ENCODE measurements at places on chromosomes 11 and 22.

DNA sequence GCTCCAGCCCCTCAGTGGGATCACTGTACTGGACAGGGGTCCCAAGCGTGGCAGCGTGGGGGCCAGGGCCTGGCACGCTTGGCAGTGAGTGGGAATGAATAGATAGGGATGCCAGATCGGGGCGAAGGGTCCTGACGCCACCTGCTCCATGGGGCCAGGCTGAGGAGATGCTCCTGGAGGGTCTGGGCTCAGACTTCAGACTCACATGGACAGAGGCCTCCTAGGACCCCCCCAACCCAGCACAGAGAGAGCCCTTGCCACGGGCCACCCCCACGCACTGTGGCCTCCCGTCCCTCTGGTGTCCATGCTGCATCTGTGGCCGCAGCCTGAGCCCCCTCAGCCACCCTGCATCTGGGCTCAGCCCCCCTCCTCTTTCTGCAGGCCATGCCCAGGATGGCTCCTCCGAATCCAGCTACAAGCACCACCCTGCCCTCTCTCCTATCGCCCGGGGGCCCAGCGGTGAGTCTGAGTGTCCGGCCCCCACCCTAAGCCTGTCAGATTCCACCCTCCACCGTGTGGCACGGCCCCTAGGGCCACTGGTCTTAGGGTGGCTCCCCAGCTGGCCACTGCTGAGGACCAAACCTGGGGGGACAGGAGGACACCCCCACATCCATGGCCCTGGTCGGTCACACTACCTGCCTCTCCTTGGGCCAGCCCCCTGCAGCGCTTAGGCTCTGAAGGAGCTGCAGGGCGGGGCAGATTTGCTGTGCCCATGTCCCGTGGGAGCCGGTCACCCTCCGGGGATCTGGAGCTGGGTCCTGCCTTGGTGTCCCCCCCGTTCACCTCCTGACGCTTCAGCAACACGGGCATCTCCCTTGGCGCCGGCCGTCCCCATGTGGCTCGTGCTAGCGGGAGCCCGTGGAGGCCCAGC is 2.7 kb downstream of the MUC5AC start:
- no peak for DNase-seq

GRCh38 chr11:61954106-61954850 is 4.1 kb downstream of the BEST1 start:
- no peak for DNase-seq

DNA sequence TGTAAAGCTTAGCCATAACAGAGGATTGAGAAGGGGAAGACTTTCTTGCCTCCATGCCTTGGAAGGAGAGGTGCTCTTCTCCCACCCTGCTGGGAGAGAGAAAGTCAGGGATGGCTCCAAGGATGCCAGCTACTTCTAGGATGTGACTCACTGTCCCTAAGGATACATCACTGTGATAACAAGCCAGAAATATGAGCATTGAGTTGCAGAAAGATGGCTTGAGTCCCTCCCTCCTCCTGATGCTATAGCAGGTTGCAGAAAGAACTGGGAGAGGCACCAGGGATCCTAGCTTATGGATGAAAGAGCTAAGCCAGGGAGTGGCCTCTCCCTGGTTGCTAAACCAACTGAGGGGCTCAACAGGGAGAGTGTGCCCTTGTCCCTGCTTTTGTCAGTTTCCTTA is 27.8 kb upstream of the FJX1 start:
- DNase-seq: no peak

GRCh38 chr11:20873054-20873453 is 203.7 kb downstream of the NELL1 start:
- no peak for DNase-seq

DNA sequence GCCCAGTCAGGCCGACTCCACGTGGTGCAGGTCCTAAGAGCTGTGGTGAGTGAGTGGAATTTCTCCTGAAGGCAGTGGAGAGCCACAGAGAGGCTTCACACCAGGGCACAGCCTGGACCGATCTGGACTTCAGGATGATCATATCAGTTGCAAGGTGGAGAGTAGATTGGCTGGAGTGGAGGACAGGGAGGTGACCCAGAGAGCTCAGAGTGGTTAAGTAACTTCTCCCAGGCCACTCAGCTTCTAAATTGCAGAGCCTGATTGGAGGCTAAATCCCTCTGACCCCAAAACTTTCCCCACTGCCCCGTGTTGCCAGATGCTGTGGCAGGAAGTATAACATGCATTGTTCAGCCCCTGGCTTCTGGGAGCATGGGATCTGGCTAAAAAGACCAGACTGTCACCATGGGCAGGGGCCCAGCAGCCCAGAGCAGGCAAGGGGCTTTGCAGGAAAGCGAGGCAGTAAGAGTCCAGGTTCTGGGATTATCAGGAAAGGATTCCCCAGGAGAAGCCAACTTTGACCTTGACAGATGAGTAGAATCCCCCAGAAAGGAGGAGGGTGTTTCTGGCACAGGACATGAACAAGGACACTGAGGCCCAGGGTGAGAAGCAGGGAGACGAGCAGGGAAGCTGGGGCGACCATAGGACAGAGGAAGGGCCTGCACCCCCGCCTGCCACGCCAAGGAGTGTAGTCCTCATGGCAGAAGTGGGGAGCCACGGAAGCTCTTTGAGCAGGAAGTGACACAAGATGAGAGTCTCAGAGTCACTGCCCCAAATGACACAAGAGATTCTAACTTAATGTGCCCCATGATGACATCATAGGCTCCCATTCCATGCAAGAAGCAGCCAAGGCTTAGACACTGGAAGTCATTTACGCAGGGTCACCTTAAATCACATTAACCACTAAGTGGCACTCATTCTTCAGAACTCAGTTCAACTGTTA is 4.8 kb downstream of the SLC35C1 start:
- DNase-seq: no peak

DNA sequence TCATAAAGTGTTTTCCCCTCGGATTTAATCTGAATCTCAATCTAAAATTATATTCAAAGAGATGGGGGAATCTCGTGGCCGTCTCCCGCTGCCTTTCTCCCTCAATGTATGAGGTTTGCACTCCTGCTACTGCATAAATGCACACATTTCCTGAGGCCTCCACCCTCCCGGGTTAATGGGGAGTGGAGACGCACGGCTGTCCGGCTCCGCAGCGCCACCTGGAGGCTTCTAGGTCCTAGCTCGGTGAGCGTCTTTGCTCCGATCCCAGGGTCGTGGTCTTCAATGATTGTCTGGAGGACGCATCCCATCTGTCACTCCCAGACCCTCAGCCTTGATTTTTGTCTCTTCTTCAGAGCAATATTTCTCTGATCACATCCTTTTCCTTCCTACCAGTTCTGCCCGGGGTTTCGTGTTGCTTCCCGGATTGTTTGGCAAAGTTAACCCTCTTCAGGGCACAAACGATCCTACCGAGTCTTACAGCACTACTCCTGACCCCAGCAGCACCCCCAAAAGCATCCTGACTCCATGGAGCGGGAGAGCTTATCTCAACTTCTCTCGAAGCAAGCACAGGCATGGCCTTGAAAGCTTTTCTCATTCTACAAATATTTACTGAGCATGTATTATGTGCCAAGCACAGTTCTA is at the start of gene LMO1:
Gene LMO1 (minus strand): TSS at position 110 of the 642 bp plus-strand sequence. CDS start 516 bp downstream, outside the sequence.
- peak; percentile 45 for DNase-seq

- no peak for DNase-seq
Measured at GRCh38 chr11:62427630-62428233, 8.9 kb downstream of the SCGB1A1 start.

GRCh38 chr22:34878171-34878570 is 187.8 kb upstream of the ISX start:
- no peak for DNase-seq

DNA sequence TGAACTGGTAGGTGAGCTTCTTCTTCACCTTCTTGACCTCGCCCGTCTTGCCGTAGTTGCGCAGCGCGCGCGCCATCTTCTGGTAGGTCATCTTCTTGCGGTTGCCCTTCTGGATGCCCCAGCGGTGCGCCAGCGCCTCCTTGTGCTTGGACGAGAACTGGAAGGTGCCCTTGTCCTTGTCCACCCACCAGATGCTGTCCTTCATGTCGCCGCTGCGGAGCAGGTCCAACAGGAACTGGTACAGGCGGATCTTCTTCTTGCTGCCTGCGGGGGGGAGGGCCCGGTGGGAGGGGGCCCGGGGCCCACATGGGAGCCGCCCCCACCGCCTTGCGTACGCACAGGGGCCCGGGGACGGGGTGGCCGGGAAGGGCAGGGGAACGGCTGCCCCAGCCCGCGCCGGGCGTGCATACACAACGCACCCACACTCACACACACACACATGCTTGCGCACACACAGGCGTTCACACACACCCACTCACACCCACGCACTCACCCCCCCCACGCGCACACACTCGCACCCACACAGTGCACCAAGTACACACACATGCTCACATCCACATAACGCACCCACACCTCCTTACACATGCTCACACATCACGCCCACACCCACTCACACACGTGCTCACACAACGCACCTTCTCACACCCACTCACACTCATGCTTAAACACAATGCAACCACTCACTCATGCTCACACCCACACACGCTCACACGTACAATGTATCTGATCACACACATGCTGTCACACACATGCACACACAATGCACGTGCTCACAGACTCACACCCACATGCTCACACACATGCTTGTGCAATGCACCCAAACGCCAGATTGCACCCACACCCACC is 3.0 kb upstream of the MYBPC3 start:
- DNase-seq: no peak

DNA sequence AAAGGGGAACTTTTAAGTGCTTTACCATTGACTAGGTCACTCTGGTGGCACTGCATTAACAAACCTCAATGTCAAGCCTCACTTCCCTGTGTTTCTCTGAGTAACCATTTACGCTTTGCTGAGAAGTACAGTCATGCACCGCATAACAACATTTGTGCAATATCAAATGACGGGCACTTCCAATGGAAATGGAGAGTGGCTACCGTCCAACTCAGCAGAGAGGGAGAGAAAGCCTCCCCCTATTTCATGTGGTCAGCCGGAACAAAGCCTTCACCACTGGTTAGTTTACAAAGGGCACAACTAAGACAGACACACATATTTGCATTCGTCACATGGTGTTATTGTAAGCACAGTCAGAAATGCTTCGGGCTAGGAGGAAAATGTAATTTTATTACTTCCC is 117.3 kb downstream of the RASSF10 start:
- no peak for DNase-seq

DNA sequence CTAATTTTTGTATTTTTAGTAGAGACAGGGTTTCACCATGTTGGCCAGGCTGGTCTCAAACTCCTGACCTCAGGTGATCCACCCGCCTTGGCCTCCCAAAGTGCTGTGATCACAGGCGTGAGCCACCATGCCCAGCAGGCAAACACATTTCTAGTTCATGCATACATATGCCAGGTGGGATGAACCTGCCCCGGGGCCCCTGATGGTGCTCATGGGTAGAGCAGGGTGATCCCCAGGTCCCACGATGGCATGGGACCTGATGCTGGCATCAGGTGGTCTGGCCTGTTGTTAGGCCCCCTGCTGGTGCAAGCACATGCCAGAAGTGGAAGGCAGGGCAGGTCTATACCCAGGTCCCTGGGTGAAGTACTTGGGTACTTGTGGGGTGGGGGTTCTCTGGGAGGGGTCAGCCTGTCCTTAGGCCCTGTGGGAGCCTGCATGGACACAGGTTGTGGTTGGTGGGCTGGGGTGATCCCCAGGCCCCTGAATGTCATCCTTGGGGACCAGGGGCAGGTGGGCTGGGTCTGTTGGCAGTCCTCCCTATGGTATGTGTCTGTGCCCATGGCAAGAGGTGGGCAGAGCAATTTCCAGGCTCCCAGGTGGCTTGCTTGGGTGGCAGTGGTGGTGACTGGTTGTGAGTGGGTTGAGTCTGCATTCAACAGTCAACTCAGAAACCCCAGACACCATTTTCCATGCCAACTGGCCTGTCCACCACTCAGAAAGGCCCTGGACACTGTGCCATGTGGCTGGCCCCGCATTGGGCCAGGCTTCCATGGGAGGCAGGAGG is 9.6 kb upstream of the RGL4 start:
- no peak for DNase-seq

GRCh38 chr11:11724994-11725393 is 103.2 kb upstream of the GALNT18 start:
- no peak for DNase-seq

DNA sequence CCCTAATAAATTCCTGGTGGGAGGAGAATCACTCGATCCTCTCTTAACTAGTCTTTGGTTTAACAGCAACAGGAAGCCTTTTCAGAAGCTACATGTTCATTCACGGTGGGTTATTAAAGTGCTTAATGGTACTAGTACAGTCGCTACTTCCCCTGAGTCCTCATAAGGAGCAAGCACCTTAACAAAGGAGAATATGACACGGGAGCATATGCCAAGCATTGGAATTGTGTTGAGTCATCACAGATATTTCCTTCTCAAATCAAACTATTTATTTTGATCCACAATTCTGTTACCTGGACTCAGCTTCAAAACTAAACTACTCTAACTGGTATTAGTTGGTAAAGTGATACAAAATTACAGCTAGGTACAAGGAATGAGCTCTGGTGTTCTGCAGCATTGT is 177.5 kb upstream of the CTSC start:
- DNase-seq: no peak

GRCh38 chr11:84947070-84947469 is 680.1 kb downstream of the DLG2 start:
- no peak for DNase-seq

DNA sequence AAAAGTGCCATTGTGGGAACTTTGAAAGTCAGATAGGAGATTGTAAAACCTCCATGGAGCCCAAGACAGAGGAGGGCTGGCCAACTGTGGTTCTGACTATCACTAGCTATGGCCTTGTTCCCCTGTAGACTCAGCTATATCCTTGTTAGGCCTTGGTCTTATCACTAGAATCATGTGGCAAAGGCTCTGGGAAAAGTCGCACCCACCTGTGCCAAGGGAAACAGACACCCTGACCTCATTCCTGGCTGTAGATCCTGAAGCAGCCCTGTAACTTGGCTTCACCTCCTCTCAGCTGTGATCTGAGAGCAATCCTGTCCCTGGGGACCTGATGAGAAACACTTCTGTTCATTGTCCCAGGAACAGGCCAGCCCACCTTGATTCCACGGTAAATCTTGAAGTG is 566.2 kb downstream of the TMEM135 start:
- DNase-seq: no peak

- no peak for DNase-seq
Measured at GRCh38 chr11:128328955-128329551, 258.3 kb downstream of the ETS1 start.

DNA sequence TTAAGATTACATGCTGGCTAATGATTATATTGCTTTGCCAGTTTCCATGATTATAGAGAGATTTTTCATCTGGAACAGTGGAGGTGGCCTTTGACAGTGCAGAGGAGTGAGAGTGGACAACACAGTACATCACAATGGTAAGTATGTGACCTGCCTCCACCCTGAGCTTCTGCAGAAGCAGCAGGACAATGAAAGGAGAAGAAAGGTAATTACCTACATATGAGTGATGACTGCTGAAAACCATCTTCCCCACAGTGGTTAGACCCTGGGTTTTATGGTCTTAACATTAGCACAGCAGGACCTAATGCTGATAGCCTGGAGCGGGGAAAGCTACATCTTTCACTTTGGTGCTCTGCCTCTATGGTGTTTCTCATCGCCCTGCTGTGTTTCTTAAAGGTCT is 454.7 kb upstream of the DDI1 start:
- DNase-seq: no peak

GRCh38 chr11:45459491-45459890 is 173.3 kb upstream of the SYT13 start:
- DNase-seq: no peak

All from activated T-helper 1 cell treated with anti-CD3 and anti-CD28 coated beads, Interleukin-2, amount 50 U/mL, for 16 hours (primary cell).